Cardiac septum (tissue), 1 donor: ENCODE measurements at places on chromosomes 16 and 17.

DNA sequence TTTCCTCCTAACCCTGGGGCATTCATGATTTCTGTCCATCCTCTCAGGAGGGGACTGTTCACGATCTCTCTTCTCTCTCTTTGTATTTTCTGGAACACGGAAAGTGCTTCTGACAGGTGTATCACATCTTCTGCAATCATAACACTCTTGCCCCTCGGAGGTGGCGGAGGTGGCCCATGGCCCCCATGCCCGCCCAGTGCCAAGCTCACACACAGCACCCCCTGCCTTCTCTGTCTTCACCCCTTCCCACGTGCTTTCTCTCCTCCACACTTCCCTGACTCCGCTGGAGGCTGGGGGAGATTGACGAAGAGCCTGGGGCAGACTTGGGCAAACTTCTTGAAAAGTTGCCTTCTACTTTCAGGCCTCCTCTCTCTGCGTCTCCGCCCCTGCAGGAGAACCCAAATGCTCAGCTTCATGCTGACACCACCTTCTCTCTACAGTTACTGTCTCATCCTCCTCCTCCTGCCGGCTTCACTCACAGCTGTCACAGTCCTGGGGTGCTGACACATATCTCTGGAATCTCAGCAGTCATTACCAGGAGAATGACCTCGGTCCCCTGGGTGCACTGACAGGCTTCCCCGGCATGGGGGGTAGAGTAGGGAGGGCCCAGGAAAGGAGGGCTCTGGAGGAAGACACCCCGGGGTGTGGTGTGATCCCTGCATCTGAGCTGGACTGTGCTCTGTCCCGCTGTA, 127.1 kb downstream of the ENGASE start:
- DNase-seq: no peak

- no peak for DNase-seq
These were observed 190.7 kb downstream of the AXIN2 start for GRCh38 chr17:65370669-65371131.

DNA sequence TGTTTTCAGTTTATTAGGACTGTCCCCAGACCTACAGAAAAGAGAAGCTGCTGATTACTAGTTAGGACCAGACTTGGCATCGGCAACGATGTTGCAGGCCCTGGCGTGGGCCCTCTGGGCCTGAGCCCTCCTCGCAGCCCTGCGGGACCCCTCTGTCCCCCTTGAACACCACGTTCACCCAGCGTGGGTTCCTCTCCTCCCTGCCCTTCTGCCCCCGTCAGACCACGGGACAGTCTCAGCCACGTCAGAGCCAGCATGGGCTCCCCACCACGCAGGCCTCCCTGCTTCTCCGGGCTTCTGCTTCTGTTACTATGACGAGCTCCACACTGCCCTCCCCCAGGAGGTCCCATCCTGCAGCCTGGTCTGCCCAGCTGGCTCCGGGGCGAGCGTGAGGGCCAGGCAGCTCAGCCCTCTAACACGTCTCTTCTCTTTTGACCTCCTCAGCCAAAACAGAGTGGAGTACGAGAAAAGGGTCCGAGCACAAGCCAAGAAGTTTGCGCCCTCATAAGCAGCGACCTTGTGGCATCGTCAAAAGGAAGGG, 9.1 kb upstream of the BAIAP3 start:
- no peak for DNase-seq

- DNase-seq: no peak
These were observed 7.1 kb downstream of the ECI1 start for GRCh38 chr16:2244301-2244700.

GRCh38 chr16:1884889-1885288, 12.9 kb upstream of the MEIOB start:
- no peak for DNase-seq
